ENCODE measurements at places on chromosomes 6 and 20.

- DNase-seq = no peak
Measured at GRCh38 chr20:16865406-16865805, 117.2 kb downstream of the OTOR start.

- DNase-seq = no peak
Measured at GRCh38 chr6:137692806-137693205, 174.3 kb upstream of the TNFAIP3 start.

DNA sequence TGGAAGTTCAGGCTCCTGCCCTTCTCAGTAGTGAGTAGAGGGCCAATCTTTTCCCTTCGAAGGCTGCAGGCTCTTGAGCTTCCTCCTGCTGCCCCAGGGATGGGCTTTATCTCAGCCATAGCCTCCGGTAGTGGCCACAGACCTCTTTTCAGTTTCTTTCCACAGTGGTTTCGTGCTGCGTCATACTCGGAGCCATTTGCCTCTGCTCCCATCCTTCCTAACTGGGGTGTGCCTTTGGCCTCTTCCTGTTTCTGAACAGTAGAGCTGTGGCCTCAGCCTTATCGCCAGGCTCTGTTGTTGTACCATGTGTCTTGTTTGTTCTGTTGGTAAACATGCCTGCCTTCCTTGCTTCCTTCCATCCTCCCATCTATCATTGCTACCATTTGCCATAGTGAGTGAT is 54.1 kb downstream of the TULP4 start:
- no peak for DNase-seq

- DNase-seq = no peak
Measured at GRCh38 chr6:70130865-70131264, 172.0 kb downstream of the COL9A1 start.

DNA sequence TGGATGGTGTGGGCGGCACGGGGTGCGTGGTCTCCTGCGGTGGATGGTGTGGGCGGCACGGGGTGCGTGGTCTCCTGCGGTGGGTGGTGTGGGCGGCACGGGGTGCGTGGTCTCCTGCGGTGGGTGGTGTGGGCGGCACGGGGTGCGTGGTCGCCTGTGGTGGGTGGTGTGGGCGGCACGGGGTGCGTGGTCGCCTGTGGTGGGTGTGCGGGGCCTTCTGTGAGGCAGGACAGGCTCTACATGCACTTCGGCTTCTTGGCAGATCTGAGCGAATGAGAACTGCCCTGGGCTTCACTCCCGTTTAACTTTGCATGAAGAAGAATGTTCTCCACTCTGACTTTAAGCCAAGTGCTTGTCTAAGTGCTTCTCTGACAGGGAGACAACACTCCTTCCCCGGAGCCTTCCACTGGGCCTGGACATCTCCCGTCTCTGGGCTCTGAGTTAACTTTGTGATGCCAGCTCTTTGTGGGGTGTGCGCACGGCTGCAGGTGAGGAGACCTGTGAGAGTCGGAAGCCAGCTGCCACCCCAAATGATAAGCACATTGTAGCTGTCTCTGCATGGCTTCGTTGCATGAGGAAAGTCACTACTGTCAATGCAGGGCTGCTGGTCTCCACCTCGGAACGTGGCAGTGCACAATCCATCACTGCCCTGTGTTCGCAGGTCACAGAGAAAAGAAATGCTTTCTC is 244.8 kb downstream of the DLL1 start:
- no peak for DNase-seq

- no peak for DNase-seq
Measured at GRCh38 chr6:166503167-166503744, 83.2 kb downstream of the RAMACL start.

DNA sequence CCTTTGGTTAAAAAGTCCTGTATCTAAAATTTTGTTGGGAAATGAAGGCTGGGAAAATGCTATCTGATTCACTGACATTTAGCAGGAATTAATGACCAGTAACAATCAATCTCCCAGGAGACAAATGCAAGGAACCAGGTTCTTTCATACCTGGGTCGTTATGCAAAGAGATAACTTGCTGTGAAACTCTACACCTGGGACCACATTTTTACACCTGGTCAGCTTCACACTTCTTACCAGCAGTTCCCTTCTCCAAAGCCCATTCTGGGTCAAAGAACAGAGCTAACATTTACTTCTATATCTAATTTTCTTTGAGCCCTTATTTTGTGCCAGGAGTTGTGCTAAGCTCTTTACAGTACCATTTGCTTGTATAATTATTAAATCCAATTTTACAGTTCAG is 27.4 kb upstream of the STXBP5 start:
- DNase-seq = no peak

DNA sequence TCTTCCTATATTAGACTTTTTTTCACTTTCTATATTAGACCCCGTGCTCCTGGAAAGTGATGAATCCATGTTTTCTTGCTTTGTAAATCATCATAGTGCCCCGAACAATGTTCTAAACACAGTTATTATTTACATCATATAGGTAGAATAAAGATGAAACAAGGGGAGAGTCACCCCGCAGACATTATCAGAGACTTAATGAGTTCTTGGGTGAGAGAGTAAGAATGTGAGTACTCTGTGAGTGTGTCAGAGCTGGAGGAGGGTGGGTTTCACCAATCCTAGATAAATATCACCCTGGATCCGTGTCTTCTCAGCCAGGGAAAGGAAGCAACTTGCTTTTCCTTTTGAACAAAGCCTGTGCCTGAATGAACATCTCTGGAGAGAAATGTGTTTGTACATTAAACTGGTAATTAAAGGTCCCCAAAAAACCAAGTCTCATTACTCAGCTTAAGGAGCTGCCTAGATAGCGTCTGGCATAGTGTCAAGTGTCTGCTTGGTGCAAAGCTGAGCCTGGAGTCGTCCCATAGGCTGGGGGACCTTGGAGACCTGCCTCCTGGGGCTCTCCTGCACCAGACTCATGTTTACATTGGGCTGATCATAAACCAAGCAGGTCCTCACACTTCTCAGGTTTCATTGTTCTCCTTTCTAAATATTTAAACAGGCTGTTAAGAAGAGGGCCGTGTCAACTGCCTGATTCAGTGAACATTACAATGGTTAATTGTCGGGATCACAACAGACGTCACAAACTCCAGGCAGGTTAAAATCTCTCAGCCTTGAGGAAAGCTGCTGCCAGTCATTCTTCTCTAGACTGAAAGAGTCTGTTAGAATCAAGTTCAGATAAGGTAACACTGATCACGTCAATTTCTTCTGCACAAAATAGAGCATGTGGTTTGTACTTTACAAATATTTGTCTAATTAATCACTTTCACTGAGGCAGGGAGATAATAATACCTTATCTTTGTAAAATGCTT is 179.7 kb upstream of the MYLIP start:
- no peak for DNase-seq

GRCh38 chr6:41559655-41560427 is 13.7 kb downstream of the FOXP4 start:
- no peak for DNase-seq

GRCh38 chr6:5566718-5567117 is 305.4 kb downstream of the FARS2 start:
- no peak for DNase-seq

GRCh38 chr6:169927711-169928110 is 176.3 kb downstream of the ERMARD start:
- DNase-seq = no peak

DNA sequence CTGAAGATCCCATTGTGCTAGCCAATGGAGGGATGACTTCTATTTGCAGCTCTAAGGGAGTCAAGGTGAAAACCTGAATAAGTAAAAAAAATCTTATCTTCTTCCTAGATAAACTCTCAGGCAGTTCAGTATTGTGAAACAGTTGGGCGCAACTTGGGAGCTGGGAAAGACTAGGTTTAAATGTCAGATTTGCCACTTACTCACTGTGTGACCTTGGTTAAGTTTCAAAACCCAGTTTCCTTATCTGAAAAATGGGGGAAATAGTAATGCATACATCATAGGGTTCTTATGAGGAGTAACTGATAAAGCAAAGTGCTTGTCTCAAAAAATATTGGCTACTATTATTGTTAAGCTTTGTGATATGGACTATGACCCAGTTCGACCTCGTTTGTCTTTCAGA is 88.8 kb downstream of the CD83 start:
- no peak for DNase-seq

- no peak for DNase-seq
Measured at GRCh38 chr6:105601541-105602236, 198.8 kb upstream of the PREP start.

- DNase-seq = no peak
Measured at GRCh38 chr6:142195862-142196541, 48.9 kb downstream of the VTA1 start.

DNA sequence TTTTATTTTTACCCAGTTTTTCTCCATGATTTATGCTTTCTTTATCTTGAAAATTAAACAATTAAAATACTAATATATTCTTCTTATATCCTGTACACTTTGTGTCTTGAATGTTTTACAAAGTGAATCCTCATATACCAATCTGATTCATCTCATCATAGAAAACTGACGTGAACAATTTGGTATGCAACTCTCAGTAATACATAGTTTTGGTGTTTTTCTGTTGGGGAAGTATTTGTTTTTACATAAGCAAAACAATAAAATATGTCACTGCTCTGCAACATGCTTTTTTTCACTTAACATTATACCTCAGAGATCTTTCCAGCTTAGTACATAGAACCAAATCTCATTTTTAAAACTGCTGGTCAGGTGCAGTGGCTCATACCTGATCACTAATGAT is 14.7 kb downstream of the DNAAF9 start:
- DNase-seq = no peak

Data from activated CD8-positive, alpha-beta memory T cell treated with anti-CD3 and anti-CD28 coated beads for 1 hour (primary cell).